ENCODE measurements at places on chromosomes 3 and 15.

DNA sequence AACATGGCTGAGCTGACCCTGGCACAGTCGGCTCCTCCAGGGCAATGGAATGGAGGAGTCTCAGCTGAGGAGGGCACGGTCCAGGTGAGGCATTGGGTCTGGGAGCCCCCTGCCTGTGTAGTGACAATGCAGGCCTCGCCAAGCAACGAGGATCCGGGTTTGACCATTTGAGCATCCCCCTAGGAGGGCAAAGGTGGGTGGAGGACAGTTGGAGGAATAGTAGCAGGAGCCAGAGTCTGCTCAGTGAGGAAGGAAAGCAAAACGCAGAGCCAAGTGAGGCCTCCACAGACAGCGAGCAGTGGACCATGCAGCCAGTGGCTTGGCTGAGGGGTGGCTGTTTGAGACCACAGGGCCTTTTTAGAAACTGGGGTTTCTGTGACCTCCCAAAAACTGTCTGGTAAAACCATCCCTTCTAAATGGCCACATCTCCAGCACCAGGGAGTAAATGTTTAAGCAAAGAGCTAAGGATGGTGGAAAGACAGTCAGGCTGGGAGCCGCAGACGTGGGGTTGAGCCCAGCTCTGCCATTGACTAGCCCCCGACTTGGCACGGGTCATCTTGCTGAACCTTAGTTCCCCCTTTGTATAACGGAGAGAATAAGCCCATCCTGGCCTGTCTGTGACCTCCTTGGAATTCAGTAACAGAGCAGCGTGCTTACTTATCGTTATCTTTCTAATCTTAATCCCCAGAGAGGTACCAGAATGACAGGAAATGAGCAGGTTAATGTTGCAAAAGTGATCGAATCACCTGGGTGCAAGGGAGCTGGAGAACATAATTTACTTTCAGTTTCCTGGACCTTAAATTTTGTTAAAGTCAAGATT lies 46.8 kb downstream of the CMTM6 start:
- no peak for DNase-seq

GRCh38 chr3:170323331-170323730 lies 34.2 kb upstream of the SKIL start:
- no peak for DNase-seq

DNA sequence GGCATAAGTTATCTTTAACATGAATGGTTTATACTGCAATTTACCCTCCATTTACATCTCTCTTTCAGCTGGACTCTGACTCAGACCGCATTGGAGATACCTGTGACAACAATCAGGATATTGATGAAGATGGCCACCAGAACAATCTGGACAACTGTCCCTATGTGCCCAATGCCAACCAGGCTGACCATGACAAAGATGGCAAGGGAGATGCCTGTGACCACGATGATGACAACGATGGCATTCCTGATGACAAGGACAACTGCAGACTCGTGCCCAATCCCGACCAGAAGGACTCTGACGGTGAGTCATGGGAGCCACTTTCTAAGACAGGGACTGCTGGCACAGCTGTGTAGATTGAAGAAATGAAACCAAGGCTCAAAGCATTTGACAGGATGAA lies 11.6 kb downstream of the THBS1 start:
- DNase-seq: no peak

GRCh38 chr3:186220911-186221645 lies 112.2 kb upstream of the ETV5 start:
- no peak for DNase-seq

DNA sequence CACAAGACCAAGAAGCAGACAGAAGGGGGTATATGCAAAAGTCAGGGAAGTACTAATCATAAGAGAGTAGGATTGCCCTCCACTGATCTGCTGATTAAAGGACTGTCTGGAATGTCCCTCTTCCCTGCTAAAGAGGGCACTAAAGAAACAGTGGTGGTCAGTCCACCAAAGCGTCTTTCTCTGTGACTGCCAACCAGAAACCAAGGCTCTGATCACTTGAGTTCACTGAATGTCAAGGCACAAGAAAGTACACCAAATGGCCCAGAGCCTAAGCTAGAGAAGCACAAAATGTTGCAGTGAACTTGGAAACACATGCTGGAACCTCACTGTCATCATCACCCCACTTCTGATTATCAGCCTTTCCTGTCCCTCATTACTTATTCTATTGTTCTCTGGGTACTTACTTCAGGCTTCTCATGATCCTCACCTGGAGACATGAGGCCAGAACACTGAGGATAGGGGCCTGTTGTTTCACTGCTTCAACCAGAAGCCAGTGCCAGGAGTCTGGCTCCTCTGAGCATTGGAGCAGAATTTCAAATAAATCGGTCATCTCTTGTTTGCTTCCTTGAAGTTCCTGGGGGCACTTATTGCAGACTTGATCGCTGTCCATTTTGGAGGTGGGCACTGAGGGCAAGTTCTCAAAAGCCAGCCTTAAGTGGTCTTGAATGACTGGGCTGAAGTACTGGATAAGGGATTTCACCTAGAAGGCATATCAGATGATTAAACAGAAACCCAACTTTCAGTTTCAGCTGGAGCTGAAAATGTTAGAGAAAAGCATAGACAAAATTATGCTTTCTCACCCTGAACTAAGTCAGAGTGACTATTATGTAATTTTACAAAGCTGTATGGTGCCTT lies 58.9 kb downstream of the EIF3J start:
- DNase-seq: no peak
